ENCODE measurements at places on chromosomes 7 and 10. TPM values are rescaled to one million over a fixed set of nuclear protein-coding genes. Genes with fewer than 3 reads are reported as not detected.

Gene EGR2
- under 0.01 TPM for total RNA-seq

Gene PPP1R17
- not detected for total RNA-seq

Gene ITIH2
- not detected for total RNA-seq

Gene PAPOLB
- total RNA-seq = not detected

Gene C7orf33
- total RNA-seq = not detected

Gene PTPRZ1
- under 0.01 TPM for total RNA-seq

Gene WNT8B
- total RNA-seq = not detected

Gene TFPI2
- 81.8 TPM for total RNA-seq

Gene TAS2R4
- total RNA-seq = 2.1 TPM
